ENCODE measurements at places on chromosomes 5 and 9. TPM values are rescaled to one million over a fixed set of nuclear protein-coding genes. Genes with fewer than 3 reads are reported as not detected.

PCDHGC3 gene
- total RNA-seq: 38.3 TPM

SLC25A2 gene
- total RNA-seq: not detected

DNA sequence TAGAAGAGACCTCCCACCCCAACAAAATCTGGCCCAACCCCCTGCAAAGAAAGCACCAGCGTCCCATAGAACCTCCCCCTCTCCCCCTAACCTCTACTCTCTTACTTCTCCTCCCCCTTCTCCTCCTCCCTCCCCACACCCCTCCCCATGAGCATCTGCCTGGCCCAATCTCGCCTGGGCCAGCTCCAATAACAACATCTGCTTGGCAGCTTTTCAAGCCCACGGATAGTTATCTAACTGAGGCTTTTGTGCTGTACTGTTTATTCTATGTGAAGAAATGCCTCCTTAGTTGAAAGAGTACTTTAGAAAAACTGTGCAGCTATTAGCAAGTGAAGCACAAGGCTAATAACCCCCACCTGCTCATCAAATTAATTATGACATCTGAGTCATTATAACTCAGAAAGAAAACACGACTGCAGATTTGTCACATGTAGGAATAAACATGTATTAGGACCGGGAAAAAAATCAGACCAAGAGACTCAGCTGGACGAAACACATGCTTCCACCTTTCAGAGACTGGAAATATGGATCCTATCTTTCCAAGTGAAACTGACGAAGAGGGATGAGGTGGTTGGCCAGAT is 42.8 kb downstream of the NFIB start:
- DNase-seq: no peak
- H3K36me3 ChIP-seq: no peaks in the 10 kb centered on the region
- no peaks in the 10 kb centered on the region for H3K27me3 ChIP-seq
- H3K4me1 ChIP-seq: no peaks in the 10 kb centered on the region
- H3K4me3 ChIP-seq: no peak overlapping the region
- H3K27ac ChIP-seq: no peak overlapping the region

GRCh38 chr5:141517312-141517711 is 28.4 kb downstream of the PCDHGC5 start:
- DNase-seq: no peak
- H3K4me1 ChIP-seq: peaks cover 73% of the 10 kb centered on the region
- H3K27ac ChIP-seq: peak overlapping the region; percentile 76
- H3K36me3 ChIP-seq: peaks cover 28% of the 10 kb centered on the region

GRCh38 chr9:37221489-37222106 is 101.2 kb downstream of the ZCCHC7 start:
- H3K4me3 ChIP-seq: no peak overlapping the region
- H3K27me3 ChIP-seq: no peaks in the 10 kb centered on the region
- no peaks in the 10 kb centered on the region for H3K4me1 ChIP-seq
- H3K27ac ChIP-seq: no peak overlapping the region
- no peak for DNase-seq

DNA sequence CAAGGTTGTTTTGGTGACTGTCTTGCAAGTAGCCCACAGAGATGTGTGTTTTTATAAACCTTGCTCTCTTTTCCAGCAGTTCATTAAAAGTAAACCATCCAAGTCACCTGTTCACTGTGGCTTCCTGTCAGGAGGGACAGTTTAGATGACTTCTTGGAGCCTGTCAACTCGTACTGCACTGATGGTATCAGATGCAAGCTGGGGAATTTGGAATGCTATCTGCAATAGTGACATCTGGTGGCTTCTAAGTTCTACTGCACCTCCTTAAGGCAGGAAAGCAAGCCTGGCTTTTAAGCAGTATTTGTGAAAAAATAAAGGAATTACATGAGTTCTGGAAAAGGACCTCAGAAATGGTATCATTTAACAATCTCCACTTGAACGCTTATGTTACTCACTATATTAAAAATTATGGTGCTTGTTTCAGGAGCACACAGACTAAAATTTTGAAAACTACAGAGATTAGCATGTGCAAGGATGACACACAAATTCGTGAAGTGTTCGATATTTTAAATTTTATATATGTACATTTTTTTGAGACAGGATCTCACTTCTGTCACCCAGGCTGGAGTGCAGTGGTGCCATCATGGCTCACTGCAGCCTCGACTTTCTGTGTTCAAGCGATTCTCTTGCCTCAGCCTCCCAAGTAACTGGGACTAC is 164.0 kb downstream of the TTC39B start:
- no peak for DNase-seq
- no peaks in the 10 kb centered on the region for H3K27me3 ChIP-seq
- no peaks in the 10 kb centered on the region for H3K4me1 ChIP-seq
- H3K4me3 ChIP-seq: no peak overlapping the region
- no peaks in the 10 kb centered on the region for H3K36me3 ChIP-seq

- no peak for DNase-seq
- H3K27ac ChIP-seq: no peak overlapping the region
- no peaks in the 10 kb centered on the region for H3K27me3 ChIP-seq
- H3K4me1 ChIP-seq: no peaks in the 10 kb centered on the region
These were observed 307.4 kb downstream of the NFIB start for GRCh38 chr9:14006386-14007187.

- H3K27ac ChIP-seq: no peak overlapping the region
- H3K4me1 ChIP-seq: no peaks in the 10 kb centered on the region
- no peak overlapping the region for H3K4me3 ChIP-seq
- no peaks in the 10 kb centered on the region for H3K27me3 ChIP-seq
These were observed 23.9 kb downstream of the TLE1 start for GRCh38 chr9:81665322-81665871.

DNA sequence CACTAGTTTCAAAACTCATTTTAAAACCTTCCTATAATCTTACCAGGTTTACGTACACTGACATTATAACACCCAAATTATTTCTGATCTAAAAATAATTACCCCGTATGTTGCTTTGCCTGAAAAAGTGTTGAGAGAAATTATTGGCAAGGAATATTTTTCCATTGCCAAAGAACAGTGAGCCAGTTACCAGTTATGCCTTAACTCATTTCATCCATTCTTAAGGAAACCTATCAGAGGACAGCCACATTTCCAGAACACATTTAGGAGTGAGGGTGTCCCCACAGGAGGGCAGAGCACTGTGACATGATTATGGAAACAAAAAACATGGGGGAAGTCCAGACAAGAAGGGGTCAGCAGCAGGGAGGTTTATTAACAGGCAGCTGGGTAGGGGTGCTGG is 52.2 kb downstream of the GABBR2 start:
- DNase-seq: no peak
- no peak overlapping the region for H3K4me3 ChIP-seq
- no peaks in the 10 kb centered on the region for H3K27me3 ChIP-seq
- no peaks in the 10 kb centered on the region for H3K36me3 ChIP-seq
- no peak overlapping the region for H3K27ac ChIP-seq
- H3K4me1 ChIP-seq: no peaks in the 10 kb centered on the region

DNA sequence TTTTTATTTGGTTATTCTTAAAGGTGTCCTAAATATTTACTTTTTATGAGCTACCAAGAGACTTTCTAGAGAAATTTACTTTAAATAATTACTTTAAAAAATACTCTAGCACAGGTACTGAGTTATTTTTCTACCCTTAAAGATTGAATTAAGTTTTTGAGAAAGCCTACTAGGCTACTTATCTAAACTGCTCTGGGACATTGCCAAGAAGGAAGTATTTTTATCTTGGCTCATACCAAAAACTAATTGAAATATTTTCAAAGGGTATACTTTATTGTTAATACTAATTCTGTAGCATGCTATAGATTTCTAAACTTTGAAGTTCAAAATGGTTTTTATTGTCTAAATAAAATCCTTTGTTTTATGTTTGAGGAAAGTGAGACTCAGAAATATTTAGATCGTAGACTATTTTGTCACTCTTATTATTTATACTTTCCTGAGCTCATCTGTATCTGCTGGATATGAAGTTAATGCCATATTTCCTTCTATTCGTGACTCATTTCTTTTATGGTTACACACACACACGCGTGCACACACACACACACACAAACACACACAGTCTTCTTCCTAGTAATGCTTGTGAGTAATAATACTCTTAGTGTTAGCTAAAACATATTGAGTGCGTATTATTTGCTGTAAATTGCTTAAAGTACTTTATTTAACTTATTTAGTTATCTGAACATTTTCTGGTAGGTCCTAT is 89.5 kb downstream of the MAN2A1 start:
- no peak for DNase-seq
- no peak overlapping the region for H3K4me3 ChIP-seq
- no peak overlapping the region for H3K27ac ChIP-seq
- no peaks in the 10 kb centered on the region for H3K27me3 ChIP-seq
- H3K4me1 ChIP-seq: no peaks in the 10 kb centered on the region
- H3K36me3 ChIP-seq: no peaks in the 10 kb centered on the region

- DNase-seq: no peak
- peaks cover 9% of the 10 kb centered on the region for H3K36me3 ChIP-seq
- H3K27me3 ChIP-seq: no peaks in the 10 kb centered on the region
- H3K4me3 ChIP-seq: peak overlapping the region; percentile 76
These were observed 852 bp downstream of the ZNF354C start for GRCh38 chr5:179061025-179061424.

DNA sequence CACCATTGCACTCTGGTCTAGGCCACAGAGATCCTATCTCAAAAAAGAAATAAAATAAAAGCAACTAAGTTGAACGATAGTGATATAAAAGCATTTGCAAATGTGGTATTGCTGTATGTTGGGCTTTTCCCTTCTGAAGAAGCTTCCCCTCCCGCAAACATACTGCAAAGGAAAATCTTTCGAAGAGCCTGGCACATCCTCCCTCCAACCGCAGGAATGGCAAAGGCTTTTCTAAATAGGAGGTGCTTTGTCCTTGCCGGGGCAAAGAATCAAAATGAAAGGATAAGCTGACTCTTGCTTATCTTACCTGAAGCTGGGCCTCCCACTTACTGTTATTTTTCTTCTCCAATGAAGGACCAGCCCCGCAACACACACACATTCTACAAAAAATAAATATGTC is 45.8 kb downstream of the SERINC5 start:
- no peaks in the 10 kb centered on the region for H3K36me3 ChIP-seq
- DNase-seq: no peak
- H3K4me1 ChIP-seq: no peaks in the 10 kb centered on the region
- no peaks in the 10 kb centered on the region for H3K27me3 ChIP-seq
- no peak overlapping the region for H3K4me3 ChIP-seq

DNA sequence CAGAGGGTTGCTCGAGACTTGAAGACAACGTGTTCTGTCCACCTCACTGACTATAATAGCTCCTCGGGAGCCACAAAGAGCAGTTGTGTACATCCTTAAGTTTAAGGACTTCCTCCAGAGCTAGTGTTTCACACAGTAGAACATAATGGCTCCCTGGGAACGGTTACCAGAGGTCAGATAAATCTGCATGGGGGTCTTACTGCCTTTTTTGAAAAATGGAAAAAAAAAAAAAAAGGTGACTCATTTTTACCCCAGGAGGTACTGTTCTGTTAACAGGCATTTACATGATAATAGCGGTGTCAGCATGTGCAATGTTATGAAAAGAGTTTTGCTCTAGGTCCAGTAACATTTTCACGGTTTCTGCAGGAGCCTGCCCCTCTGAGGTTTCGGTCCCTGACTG is 498.9 kb upstream of the WWC1 start:
- no peak overlapping the region for H3K4me3 ChIP-seq
- H3K36me3 ChIP-seq: no peaks in the 10 kb centered on the region
- H3K4me1 ChIP-seq: no peaks in the 10 kb centered on the region
- no peak overlapping the region for H3K27ac ChIP-seq

GRCh38 chr5:71955723-71956122 is 151.6 kb upstream of the MAP1B start:
- H3K27ac ChIP-seq: no peak overlapping the region
- no peak for DNase-seq
- no peaks in the 10 kb centered on the region for H3K27me3 ChIP-seq
- H3K4me1 ChIP-seq: no peaks in the 10 kb centered on the region

- no peaks in the 10 kb centered on the region for H3K4me1 ChIP-seq
- H3K4me3 ChIP-seq: no peak overlapping the region
- no peaks in the 10 kb centered on the region for H3K27me3 ChIP-seq
- H3K36me3 ChIP-seq: no peaks in the 10 kb centered on the region
- DNase-seq: no peak
These were observed 62.8 kb downstream of the GOLM1 start for GRCh38 chr9:86036555-86036954.

- peaks cover 29% of the 10 kb centered on the region for H3K4me1 ChIP-seq
- H3K27me3 ChIP-seq: no peaks in the 10 kb centered on the region
- H3K27ac ChIP-seq: peak overlapping the region; percentile 52
- DNase-seq: no peak
- no peaks in the 10 kb centered on the region for H3K36me3 ChIP-seq
- no peak overlapping the region for H3K4me3 ChIP-seq
These were observed 88.5 kb downstream of the PSD2 start for GRCh38 chr5:139884144-139884543.

DNA sequence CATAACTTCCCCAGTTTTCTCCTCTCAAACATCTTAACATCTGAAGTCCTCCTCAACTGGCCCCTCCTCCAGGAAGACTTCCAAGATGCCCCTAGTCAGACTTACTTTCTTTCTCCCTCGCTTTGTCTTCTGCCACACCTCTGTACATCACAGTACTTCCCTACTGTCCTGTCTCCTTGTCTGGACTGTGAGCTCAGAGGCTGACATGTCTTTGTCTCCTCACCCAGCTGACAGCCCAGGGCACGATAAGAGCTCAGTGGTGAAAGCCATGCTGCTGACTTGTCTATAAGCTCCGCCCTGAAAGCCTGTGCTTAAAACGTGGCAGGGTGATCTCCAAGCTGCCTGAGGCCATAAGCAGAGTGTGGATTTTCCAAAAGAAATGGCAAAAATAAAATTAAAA is 33.0 kb upstream of the SLC25A51 start:
- H3K27ac ChIP-seq: peak overlapping the region; percentile 74
- H3K36me3 ChIP-seq: no peaks in the 10 kb centered on the region
- DNase-seq: peak; percentile 69
- peaks cover 45% of the 10 kb centered on the region for H3K4me1 ChIP-seq
- H3K4me3 ChIP-seq: no peak overlapping the region

GRCh38 chr9:120655005-120655622 is 59.2 kb downstream of the MEGF9 start:
- H3K4me3 ChIP-seq: no peak overlapping the region
- no peaks in the 10 kb centered on the region for H3K36me3 ChIP-seq
- peaks cover 4% of the 10 kb centered on the region for H3K4me1 ChIP-seq

DNA sequence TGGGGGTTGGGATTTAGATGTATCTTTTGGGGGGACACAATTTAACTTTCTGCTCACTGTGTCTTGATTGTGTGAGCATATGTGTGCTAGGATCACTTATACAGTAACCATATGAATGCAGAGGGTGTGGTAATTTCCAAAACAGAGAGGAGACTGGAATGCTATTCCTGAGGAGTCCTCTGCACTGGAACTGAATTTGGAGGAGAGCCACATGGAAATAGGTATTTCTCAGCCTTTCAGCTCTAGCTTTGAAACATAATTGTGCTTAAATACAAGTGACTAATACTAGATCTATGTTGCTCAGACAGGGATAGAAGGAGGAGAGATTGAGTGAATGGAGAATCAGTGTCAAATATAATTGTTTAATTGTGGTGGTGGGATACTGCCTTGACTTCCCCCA is 45.5 kb downstream of the FOCAD start:
- no peak overlapping the region for H3K27ac ChIP-seq
- no peak overlapping the region for H3K4me3 ChIP-seq
- H3K36me3 ChIP-seq: no peaks in the 10 kb centered on the region
- peaks cover 18% of the 10 kb centered on the region for H3K4me1 ChIP-seq

Data from right atrium auricular region (tissue), 2 donors.